Fibroblast of skin of right quadriceps (primary cell): ENCODE measurements at places on chromosomes 2 and 18.

DNA sequence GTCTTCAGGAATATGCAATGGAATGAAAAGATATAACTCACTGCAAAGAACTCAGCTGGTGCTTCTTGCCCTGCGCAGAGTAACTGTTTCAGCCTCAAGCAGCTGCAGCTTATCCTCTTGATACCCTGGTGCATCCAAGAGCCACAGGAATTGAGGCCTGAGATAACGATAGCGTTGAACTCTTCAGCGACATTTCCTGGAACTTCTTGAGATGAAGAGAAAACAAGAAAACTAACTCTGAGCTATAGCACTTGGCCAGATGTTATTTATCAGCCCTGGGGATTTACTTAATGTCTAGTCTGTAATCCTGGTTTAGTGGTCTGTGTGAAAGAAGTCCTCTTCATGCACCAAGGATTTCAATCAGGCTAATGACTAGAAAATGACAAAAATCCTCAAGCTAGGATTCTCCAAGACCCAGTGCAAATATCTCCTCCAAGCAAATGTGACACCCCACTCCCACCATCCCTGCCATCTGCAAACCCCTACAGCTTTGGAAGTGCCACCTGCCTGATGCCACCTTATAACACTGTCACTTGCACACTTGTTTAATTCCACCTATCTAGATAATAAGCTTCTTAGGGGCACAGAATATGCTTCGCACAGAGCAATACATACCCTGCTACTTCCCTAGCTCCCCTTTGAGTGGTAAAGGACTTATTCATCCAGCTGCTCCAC lies 40.6 kb downstream of the EHD3 start:
- no peak for DNase-seq

GRCh38 chr18:47585136-47585535 lies 333.7 kb upstream of the SKOR2 start:
- no peak for DNase-seq

DNA sequence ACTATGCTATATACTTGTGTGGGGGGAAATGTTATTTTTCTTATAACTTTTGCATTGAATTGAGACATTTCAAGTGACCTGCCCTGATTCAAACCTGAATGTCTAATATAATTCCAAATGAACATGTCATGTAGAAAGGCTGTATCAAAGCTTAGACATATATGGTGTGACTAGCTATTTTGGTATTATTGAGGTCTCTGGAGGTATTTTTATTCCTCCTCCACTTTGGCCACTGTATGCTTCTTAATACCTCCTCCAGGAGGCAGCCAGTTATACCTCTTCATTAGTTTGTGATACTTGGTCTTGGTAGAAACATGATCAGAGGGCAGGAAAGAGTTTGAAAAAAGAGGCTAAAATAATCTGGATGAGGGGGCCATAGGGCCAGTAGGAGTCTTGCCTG lies 217.1 kb downstream of the TCF4 start:
- DNase-seq: peak; percentile 14

GRCh38 chr2:134229540-134229939 lies 24.3 kb upstream of the MGAT5 start:
- DNase-seq: no peak

DNA sequence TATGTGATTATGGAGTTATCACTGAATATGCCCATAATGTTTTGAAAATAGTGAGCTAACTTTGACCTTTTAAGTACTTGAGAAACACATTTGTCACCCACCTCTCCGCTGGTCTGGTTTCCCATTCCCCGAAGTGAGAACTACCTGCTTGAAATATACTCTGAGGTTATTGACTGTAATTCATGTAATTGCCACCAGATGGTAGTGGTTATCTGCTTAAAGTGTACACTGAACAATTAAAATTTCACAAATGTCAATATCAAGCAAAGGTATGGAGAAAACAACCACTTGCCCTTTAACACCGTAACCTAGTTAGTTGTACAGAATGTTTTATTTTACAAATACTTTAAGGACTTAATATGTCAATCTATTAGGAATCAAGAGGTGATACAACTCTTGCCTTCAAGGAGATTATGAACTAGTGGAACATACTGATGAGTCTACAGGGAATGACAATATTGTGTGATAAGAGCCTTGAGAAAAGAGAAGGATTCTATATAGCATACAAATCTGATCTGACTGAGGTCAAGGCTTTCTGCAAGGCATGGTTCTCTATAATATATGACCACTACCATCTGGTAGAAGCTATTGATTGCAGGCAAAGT lies 316.8 kb upstream of the KCNH7 start:
- peak; percentile 29 for DNase-seq

- no peak for DNase-seq
Observed at GRCh38 chr18:13566941-13567746, 159.2 kb downstream of the FAM210A start.

GRCh38 chr18:28961669-28962228 lies 784.8 kb upstream of the CDH2 start:
- peak; percentile 28 for DNase-seq

- peak; percentile 73 for DNase-seq
Observed at GRCh38 chr2:75047992-75048625, 89.7 kb downstream of the POLE4 start.

GRCh38 chr18:52060607-52061304 lies 279.2 kb upstream of the DCC start:
- DNase-seq: no peak

GRCh38 chr2:72051971-72052505 lies 95.6 kb downstream of the CYP26B1 start:
- peak; percentile 24 for DNase-seq

- peak; percentile 13 for DNase-seq
Observed at GRCh38 chr2:168796583-168797285, 5.7 kb upstream of the NOSTRIN start.

DNA sequence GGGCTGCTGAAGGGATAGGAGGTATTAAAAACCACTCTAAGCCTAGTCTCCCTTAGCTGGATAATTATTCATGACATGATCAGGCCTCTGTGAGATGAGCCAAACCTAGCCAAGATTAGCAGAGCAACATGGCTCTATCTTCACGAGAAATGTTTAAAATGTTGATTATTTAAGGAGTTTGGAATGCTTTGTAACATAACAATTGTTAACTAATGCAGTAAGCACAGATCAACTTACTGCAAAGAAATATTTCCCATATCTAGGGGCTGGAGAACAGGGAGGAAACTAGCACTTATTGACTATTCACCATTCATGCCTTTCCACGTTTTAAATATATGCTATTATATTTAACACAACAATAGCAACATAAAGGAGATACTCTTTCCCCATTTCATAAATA lies 833.7 kb upstream of the CHAC2 start:
- DNase-seq: peak; percentile 8

- no peak for DNase-seq
Observed at GRCh38 chr2:208354964-208355381, 51.6 kb upstream of the PTH2R start.

DNA sequence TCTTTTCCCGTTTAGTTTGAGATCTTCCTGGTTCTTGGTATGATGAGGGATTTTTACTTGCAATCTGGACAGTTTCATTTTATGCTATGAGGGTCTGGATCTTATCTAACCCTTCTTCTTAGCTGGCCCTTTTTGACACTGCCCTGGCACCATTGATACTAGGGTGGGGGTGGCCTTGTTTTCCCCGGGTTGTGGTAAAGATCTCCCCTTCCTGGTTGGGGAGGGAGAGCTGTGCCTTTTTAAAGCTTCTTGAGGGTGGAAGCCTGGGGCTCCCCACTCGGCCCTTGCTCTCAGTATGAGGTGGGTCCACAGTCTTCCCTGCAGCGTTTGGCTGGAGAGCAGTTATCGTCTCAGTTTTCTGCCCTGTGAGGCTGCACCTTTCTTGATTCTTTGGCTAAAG lies 66.1 kb downstream of the ASB1 start:
- no peak for DNase-seq

DNA sequence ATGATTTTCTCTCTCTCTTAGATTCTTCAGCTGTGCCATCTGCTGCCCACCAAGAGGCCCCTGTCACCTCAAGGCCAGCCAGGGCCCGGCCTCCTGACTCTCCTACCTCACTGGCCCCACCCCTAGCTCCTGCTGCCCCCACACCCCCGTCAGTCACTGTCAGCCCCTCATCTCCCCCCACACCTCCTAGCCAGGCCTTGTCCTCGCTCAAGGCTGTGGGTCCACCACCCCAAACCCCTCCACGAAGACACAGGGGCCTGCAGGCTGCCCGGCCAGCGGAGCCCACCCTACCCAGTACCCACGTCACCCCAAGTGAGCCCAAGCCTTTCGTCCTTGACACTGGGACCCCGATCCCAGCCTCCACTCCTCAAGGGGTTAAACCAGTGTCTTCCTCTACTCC lies 9.4 kb upstream of the GMPPA start:
- no peak for DNase-seq

DNA sequence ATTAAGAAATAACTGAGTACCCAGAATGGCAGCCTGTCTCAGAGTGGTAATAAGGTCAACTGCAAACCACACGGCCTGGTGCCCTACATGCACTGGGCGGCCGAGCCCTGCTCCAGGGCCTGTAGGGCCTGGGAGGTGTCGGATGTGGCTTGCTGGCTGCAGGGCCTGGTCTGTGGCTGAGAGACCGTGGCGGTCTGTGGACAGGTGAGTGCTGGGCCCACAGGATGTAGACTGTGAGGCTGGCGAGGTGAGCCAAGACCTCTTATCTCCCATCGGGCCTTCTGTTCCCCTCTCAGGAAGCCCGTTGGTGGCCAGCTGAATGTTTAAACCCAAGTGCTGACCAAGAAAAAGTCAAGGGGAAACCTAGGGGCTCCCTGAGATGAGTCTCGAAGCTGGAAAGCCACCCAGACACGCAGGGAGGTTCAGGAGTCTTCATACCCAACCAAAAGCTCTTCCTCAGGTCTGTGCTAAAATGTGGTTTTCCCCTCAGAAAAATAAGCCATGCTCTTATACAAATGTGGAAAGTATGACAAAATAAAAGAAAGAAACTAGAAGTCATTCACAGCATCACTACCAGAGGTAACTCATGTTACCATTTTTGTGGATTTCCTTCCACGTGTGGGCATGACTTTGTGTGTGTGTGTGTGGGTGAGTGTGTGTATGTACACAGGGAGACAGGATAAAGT lies 47.7 kb upstream of the CTDP1 start:
- DNase-seq: no peak

GRCh38 chr2:2187196-2187595 lies 143.9 kb downstream of the MYT1L start:
- DNase-seq: no peak

DNA sequence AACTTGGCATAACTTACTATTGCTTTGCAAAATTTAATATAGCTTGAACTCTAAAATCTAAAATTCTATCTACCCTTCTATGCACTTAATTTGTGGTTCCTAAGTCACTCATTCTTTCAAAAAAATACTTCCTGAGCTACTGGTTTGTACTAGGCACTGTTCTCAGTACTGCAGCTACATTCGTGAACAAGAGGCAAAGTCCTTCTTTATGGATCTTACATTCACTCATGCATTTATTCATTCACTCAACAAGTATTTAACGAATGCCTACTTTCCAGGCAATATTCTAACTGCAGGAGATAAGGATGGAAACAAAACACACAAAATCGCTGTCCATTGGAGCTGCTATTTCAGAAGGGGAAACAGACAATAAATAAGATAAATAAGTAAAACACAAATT lies 104.8 kb downstream of the NBAS start:
- DNase-seq: no peak

GRCh38 chr2:164896634-164897355 lies 55.2 kb upstream of the COBLL1 start:
- DNase-seq: peak; percentile 78

- DNase-seq: no peak
Observed at GRCh38 chr2:42935692-42936671, 143.6 kb upstream of the HAAO start.

- no peak for DNase-seq
Observed at GRCh38 chr2:215671244-215671643, 235.4 kb upstream of the FN1 start.

DNA sequence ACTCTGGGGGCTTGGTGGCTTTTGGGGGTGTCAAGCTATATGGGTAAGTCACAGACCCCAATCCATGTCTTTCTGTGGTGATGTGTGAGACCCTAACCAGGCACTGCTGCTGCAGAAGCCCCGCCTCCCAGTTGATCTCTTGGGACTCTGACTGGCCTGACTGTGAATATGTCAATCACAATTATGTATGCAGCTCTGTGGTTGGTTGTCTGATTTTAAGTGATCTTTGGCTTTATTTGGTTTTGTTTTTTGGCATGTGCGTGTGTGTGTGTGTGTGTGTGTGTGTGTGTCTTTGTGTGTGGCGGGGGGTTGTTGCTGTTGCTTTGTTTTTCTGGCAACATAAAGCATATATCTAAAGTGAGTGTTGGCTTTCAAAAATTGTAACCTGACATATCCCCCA lies 78.5 kb upstream of the GLS start:
- DNase-seq: no peak

- DNase-seq: no peak
Observed at GRCh38 chr18:35132021-35132902, 91.0 kb downstream of the MAPRE2 start.

GRCh38 chr2:44941551-44942234 lies at the start of gene SIX3:
TSS of gene SIX3 (plus strand) at chr2:44941702. CDS start at chr2:44942105, 403 bp downstream.
- no peak for DNase-seq

GRCh38 chr2:134304394-134305108 lies 50.7 kb downstream of the MGAT5 start:
- DNase-seq: no peak

- DNase-seq: no peak
Observed at GRCh38 chr2:96304606-96305005, 740 bp downstream of the SNRNP200 start.

GRCh38 chr2:240498958-240499260 lies 58.9 kb downstream of the ANKMY1 start:
- DNase-seq: no peak

GRCh38 chr2:46697830-46698323 lies 217.7 kb downstream of the MCFD2 start:
- DNase-seq: no peak

- no peak for DNase-seq
Observed at GRCh38 chr2:232479341-232480200, 8.1 kb downstream of the ECEL1 start.

DNA sequence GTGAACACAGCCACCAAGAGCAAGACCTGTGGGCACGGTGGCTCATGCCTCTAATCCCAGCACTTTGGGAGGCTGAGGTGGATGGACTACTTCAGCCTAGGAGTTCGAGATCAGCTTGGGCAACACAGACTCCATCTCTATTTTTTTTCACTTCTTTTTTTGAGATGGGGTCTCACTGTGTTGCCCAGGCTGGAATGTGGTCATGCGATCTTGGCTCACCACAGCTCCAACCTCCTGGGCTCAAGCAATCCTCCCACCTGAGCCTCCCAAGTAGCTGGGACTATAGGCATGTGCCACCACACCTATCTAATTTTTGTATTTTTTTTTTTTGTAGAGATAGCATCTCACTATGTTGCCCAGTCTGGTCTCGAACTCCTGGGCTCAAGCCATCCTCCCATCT lies 54.4 kb upstream of the SPRED2 start:
- no peak for DNase-seq

DNA sequence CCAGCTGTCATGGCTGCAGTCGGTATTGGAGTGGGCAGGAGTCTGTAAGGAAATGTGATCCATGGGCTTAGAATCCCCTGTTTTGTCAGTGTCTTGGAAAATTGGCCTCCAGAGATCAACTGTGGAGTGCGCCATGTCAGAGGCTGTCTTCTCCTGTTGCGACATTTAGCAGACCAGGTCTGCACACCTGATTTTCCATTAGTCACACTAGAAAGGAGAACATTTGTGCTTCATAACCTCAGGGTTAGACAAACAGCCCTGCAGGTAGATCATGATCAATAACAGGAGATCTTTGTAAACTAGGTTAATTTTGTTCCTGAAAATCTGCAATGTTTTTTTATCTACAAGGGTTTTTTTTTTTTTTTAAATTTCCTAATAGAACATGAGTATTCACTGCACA lies 28.0 kb downstream of the LDLRAD4 start:
- DNase-seq: no peak
